ENCODE measurements at places on chromosomes 7 and 10.

GRCh38 chr7:1103009-1103788, 15.3 kb downstream of the GPER1 start:
- H3K27ac ChIP-seq, result no peak overlapping the region
- no peaks in the 10 kb centered on the region for H3K27me3 ChIP-seq
- DNase-seq, result no peak
- no peak overlapping the region for H3K4me3 ChIP-seq
- no peaks in the 10 kb centered on the region for H3K36me3 ChIP-seq

GRCh38 chr7:156438011-156438410, 202.6 kb upstream of the RNF32 start:
- H3K4me3 ChIP-seq, result no peak overlapping the region
- no peaks in the 10 kb centered on the region for H3K27me3 ChIP-seq

GRCh38 chr7:19368491-19368925, 223.3 kb upstream of the FERD3L start:
- H3K27ac ChIP-seq, result no peak overlapping the region
- H3K27me3 ChIP-seq, result no peaks in the 10 kb centered on the region
- no peak for DNase-seq
- no peak overlapping the region for H3K4me3 ChIP-seq
- no peaks in the 10 kb centered on the region for H3K4me1 ChIP-seq

GRCh38 chr10:4459531-4459930, 366.5 kb upstream of the AKR1E2 start:
- H3K36me3 ChIP-seq, result no peaks in the 10 kb centered on the region
- H3K4me1 ChIP-seq, result no peaks in the 10 kb centered on the region
- peak; percentile 87 for DNase-seq
- no peak overlapping the region for H3K27ac ChIP-seq

DNA sequence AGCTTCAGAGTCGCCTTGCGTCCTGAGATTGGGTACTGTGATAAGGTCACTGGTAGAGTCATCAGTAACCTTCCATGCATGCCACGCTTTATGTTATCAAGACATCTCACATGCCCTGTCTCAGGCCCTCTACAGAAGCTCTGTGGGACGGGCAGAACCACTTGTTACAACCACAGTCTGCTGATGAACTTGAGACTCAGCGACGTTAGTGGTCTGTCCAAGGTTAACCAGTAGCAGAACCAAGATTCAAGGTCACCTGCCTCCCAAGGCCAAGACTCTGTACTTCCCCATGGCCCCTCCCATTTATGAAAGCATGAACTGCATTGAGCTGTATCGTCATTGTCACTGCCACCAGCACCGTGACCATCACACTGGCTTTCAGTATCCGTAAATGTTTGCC, 15.0 kb downstream of the IQCE start:
- H3K4me1 ChIP-seq, result peaks cover 24% of the 10 kb centered on the region
- peaks cover 42% of the 10 kb centered on the region for H3K36me3 ChIP-seq
- no peak for DNase-seq

- H3K4me1 ChIP-seq, result no peaks in the 10 kb centered on the region
- peaks cover 5% of the 10 kb centered on the region for H3K27me3 ChIP-seq
- H3K27ac ChIP-seq, result no peak overlapping the region
- no peak for DNase-seq
- no peak overlapping the region for H3K4me3 ChIP-seq
Observed at GRCh38 chr10:49369216-49370162, 26.4 kb downstream of the DRGX start.

All from large intestine (tissue), 12 donors.